ENCODE measurements at places on chromosomes 1 and 21.
A peak's percentile ranks its signal among the peaks of the same experiment; 100 is the strongest.

- no peak for DNase-seq
These were observed 417.7 kb upstream of the KAZN start for GRCh38 chr1:14180738-14181137.

- DNase-seq = peak; percentile 29
These were observed 19.2 kb upstream of the EVA1B start for GRCh38 chr1:36342426-36343185.

- no peak for DNase-seq
These were observed 26.4 kb downstream of the RRAGC start for GRCh38 chr1:38833146-38833545.

DNA sequence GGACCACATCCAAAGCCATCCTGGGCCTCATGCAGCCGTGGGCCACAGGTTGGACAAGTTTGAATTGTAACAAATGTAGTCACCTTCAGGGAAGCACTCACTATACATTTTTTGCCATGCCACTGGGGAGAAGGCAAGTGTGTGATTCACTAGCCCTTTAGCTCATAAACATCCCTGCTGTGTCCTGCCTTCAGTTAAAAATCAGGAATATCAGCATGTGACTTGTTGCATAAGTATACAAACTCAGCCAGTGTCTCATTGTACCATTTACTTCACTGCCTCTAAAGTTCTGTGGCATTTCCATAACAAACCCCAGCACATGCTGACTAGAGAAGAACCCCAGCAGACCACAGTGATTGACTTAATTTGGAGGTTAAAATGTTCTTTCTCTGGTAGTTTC lies 142.0 kb upstream of the C1orf105 start:
- no peak for DNase-seq

- DNase-seq = peak; percentile 79
These were observed at the start of gene TMEM9 for GRCh38 chr1:201154389-201155165. TSS of gene TMEM9 (minus strand) at chr1:201154474. CDS start at chr1:201153923, 551 bp downstream.

GRCh38 chr21:25409978-25410377 lies 197.3 kb downstream of the MRPL39 start:
- DNase-seq = no peak

GRCh38 chr1:5481889-5482288 lies 510.3 kb downstream of the NPHP4 start:
- no peak for DNase-seq

DNA sequence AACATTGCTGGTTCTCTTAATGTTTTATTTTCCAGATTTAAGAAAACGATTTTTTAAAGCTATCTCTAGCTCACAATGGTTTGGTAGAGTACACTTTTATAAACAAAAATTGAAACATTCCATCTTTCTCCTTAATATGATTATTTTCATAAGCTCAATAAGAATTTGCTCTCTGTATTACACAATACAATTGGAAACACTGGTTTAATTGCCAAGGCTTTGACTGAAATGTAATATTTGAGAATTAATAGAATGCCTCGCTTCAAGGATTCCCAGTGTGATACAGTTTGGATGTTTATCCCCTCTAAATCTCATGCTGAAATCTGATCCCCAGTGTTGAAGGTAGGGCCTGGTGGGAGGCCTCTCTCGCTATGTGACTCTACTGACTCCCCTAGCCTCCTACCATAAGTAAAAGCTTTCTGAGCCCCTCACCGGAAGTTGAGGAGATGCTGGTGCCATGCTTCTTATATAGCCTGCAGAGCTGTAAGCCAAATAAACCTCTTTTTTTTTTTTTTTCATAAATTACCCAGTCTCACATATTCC lies 67.4 kb downstream of the DDAH1 start:
- DNase-seq = no peak

GRCh38 chr1:40140211-40140973 lies 20.8 kb upstream of the RLF start:
- peak; percentile 19 for DNase-seq

GRCh38 chr1:161382214-161383019 lies 14.7 kb upstream of the CFAP126 start:
- DNase-seq = peak; percentile 48

DNA sequence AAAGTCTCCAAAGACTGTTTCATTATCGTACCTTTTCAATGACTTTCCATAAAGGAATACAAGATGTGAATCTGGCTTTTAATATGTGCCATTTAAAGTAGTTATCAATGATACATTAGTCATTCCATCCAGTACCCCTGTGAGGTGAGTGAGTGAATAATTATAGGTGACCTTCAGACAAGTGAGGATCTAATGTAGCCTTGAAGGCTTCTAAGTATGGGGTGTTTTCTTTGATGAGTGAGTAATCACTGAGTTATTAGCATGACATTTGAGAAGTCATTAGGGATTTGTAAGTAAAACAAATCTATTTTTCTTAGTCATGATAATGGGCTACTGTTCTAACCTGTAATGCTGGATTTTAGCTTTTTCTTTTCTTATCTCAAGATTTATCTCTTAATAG lies 831.4 kb downstream of the ADGRL2 start:
- DNase-seq = no peak

- DNase-seq = no peak
These were observed 225.9 kb downstream of the TTLL7 start for GRCh38 chr1:83773059-83773458.

DNA sequence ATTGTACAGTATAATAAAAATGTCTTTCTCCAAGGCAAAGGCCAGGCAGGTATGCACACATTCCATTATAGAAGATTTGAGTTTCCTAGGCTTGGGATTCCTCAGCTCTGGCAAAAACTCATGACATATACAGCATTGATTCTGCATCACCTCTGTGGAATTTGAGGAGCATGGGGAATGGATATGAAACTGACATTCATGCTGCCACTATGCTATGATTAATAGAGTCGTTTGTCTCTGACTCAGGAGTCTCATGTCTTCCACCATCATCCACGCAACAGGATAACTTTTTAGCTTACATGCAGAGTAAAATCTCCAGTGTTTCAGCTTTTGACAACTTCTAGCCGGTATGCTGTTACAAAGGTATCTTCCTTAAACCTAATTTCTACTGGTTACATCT lies 49.8 kb upstream of the ADORA3 start:
- no peak for DNase-seq

GRCh38 chr1:90417126-90417525 lies 300.0 kb downstream of the BARHL2 start:
- no peak for DNase-seq

DNA sequence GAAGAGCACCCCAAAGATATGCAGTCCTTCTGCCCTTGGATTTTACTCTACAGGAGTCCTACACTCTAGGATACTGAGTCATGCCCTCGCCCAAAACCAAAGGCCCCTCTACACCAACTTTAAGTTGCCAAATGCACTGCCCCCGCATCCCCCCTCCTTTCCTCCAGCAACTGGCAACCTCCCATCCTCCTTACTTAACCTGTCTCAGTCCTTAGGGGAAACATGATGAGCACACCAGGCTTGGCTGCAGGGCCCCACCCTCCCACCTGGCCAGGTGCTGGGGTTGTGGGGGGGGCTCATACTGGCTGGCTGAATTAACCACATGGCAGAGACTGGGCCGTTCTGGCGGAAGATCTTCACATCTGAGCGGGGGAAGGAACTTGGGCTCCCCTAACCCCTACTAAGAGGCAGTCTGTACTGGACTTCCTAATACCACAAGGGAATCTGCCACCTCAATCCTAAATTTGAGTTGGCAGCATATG lies 1.2 kb downstream of the HDGF start:
- DNase-seq = peak; percentile 46

GRCh38 chr1:62109124-62109523 lies 85.5 kb upstream of the L1TD1 start:
- DNase-seq = no peak

GRCh38 chr1:243267471-243267880 lies 11.6 kb downstream of the SDCCAG8 start:
- DNase-seq = no peak

- DNase-seq = peak; percentile 46
These were observed 29.8 kb upstream of the A3GALT2 start for GRCh38 chr1:33350611-33351280.

- no peak for DNase-seq
These were observed 20.6 kb downstream of the MEF2D start for GRCh38 chr1:156480016-156480370.

DNA sequence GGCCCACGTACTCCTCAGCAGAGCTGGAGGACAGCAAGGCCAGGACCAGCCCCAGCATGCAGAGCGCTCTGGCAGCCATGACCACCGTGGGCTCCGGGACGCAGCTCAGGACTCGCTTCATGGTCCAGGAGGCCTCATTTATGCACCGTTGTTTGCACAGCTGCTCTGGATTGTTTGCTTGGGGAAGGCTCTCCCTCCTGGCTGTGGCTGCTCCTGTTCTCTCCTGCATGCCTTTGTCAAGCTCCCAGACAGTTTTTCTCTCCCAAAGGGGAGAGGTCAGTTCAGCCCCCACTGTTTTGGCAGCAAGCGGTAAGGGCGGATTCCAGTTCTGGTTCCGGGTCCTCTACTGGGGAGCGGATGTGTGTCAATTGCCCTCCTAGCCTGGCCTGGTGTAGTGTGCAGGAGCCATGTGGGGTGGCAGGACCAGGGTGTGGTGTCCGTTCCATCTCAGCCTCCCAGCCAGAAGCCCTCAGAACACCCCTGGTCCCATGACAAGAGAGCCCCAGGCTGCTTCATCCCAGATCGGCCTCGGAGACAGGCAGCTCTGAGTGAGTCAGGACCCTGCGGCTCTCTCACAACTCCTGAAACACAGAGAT lies at the start of gene TFF3:
TFF3 (minus strand) TSS at position 114 of the 596 bp plus-strand sequence; CDS start at position 79, 35 bp downstream.
- DNase-seq = peak; percentile 94

DNA sequence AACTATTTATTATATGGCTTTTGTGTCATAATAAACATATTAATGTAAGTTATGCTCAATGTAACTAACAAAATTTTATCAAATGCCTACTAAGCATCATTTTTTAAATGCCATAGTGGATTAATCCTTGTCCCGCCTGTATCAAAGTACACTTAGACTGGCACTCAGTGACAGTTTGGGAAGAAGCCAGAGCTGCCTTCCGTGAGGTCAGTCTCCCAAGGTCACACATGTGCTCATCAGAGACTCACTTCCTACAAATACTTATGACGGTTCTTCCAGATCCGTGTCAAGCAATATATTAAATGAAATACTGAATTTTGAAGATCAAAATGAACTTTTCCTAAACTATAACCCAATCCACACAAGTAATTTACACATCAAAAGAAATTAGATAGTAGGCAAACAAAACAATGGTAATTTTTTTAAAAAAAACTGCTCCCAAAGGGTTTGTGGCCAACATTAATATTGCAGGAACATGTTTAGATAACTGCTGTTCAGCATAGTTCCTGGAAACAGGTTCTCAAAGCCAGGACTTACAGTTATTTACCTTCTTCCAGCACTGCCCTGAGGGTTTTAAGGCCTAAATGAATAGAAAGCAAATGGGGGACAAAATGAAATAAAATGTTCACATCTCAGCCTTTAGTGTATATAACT lies 27.2 kb downstream of the WLS start:
- DNase-seq = no peak

DNA sequence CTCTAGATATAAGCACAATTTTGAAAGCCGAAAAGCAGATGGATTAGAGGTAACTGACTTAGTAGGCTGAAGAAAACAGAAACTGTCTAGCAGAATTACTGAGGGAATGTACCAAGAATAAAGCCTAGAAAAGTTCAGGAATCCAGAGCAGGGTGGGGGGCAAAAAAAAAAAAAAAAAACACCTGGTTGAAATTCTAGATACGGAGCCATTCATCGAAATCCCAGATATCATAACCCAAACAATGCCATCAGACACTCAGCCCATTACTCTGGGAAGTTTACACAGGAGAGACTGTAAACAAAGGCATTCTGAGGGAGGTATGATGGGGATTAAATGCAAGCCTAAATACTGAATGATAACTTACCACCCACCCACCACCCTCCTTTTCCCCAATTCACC lies 45.6 kb downstream of the ENAH start:
- no peak for DNase-seq

- no peak for DNase-seq
These were observed 27.8 kb downstream of the ELK4 start for GRCh38 chr1:205604059-205604458.

DNA sequence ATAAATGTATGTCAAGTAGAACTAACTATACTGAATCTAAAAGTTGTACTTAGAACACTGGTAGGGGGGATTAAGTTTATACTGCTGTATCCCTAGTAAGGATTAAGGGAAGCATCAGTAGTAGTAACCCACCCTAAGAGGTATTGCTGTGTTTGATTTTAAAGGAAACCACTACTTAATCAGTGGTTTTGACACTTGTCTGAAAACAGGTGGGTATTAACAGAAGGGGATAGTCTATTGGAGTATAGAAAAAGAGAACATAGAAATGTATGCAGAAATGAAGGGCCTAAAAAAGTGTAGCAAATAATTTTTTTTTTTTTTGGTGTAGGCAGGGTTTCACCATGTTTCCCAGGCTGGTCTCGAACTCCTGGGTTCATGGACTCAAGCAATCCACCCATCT lies 2.2 kb downstream of the MIGA1 start:
- DNase-seq = no peak

- no peak for DNase-seq
These were observed 72.8 kb upstream of the FGGY start for GRCh38 chr1:59223989-59224634.

DNA sequence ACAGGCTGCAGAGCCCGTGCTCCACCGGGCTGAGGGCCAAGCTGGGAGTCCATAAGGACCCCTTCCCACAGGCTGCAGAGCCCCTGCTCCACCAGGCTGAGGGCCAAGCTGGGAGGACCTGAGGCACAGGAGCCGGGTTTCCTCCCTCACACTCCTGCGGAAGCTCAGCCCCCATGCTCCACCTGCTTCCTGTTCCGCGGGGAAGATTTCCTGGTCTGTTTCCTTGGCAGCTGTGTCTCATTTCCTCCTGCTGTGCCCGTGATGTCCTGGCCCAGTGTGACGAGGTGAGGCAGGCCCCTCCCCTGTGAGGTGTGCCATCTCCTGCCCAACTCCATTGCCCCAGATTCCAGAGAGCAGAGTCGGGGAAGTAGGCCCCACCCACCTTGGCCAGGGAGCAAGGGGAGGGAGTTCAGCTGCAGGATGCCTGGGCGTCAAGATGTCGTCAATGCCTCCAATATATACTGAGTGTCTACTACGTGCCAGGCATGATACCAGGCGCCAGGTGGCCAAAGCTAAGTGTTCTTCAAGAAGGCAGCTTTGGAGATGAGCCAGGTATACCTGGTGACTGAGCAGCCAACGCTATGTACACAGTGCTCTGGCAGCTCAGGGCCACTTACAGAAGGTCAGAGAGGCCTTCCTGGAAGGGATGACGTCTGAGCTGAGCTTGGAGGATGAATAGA lies 58.8 kb downstream of the NAV1 start:
- peak; percentile 87 for DNase-seq

- no peak for DNase-seq
These were observed 164.4 kb upstream of the GORAB start for GRCh38 chr1:170367615-170368014.

GRCh38 chr1:234296496-234296895 lies 76.8 kb upstream of the COA6 start:
- no peak for DNase-seq

- no peak for DNase-seq
These were observed 209.9 kb upstream of the SGIP1 start for GRCh38 chr1:66323958-66324625.

GRCh38 chr1:239963856-239964255 lies 127.8 kb upstream of the FMN2 start:
- no peak for DNase-seq

DNA sequence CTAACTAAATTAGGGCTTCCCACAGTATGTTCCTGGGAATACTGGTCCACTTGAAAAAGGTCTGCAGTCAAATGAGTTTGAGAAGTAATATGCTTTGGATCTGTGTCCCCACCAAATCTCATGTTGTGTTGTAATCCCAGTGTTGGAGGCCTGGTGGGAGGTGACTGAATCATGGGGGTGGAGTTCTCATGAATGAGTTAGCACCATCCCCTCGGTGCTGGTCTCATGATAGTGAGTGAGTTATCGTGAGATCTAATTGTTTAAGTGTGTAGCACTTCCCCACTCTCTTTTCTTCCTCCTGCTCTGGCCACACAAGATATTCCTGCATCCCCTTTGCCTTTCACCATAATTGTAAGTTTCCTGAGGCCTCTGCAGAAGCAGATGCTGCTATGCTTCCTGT lies 16.9 kb upstream of the DMRTB1 start:
- no peak for DNase-seq
